Left hindlimb (tissue), 1 donor: ENCODE measurements at places on chromosomes 11 and 22.

GRCh38 chr11:12706545-12707499 is 32.6 kb downstream of the TEAD1 start:
- no peak for DNase-seq

DNA sequence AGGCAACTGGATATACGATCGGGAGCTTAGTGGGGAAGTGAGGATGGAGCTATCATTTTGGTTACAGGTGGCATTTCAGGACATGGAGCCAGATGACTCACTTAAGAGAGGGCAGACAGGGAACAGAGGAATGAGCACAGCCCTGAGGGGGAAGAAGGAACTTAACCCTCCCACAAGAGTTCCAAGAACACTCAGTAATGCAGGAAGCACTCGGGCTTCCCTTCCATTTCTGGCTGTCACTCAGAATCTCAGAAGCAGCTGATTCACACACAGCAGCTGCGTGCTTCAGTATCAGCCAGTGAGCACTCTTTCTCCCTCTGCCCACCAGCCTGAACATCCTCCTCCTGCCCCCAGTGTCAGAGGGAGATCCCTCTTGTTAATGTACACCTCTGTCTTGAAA is 34.8 kb downstream of the EFCAB6 start:
- DNase-seq = no peak

GRCh38 chr11:2569321-2569721 is 124.5 kb downstream of the KCNQ1 start:
- peak; percentile 27 for DNase-seq

- no peak for DNase-seq
Observed at GRCh38 chr11:119175493-119176077, 7.1 kb downstream of the NLRX1 start.

DNA sequence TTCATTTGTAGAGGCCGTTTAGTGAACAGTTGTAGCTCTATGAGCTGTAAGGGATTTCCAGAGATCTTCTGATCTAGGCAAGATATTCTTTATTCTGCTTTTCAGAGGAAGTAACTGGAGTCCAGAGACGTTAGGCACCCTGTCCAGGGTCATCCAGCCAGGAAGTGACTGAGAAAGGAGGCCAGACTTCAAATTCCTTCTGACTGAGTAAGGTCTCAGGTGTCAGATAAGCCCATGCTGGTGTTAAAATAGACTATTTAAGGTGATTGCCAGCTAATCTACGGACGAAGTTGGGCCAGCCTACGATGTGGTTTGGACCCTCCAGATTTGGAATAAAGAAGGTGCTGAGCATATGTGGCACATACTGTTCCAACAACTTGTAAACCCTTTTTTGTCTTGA is 54.6 kb downstream of the GRIK4 start:
- DNase-seq = no peak

GRCh38 chr22:35477911-35478582 is 62.6 kb upstream of the RASD2 start:
- no peak for DNase-seq

- DNase-seq = no peak
Observed at GRCh38 chr11:91396236-91397133, 828.1 kb upstream of the FAT3 start.

GRCh38 chr11:45685964-45686537 is 20.6 kb upstream of the CHST1 start:
- DNase-seq = no peak

- DNase-seq = no peak
Observed at GRCh38 chr22:21635771-21636510, 3.4 kb downstream of the CCDC116 start.

GRCh38 chr11:78810559-78811009 is 235.9 kb upstream of the NARS2 start:
- no peak for DNase-seq

DNA sequence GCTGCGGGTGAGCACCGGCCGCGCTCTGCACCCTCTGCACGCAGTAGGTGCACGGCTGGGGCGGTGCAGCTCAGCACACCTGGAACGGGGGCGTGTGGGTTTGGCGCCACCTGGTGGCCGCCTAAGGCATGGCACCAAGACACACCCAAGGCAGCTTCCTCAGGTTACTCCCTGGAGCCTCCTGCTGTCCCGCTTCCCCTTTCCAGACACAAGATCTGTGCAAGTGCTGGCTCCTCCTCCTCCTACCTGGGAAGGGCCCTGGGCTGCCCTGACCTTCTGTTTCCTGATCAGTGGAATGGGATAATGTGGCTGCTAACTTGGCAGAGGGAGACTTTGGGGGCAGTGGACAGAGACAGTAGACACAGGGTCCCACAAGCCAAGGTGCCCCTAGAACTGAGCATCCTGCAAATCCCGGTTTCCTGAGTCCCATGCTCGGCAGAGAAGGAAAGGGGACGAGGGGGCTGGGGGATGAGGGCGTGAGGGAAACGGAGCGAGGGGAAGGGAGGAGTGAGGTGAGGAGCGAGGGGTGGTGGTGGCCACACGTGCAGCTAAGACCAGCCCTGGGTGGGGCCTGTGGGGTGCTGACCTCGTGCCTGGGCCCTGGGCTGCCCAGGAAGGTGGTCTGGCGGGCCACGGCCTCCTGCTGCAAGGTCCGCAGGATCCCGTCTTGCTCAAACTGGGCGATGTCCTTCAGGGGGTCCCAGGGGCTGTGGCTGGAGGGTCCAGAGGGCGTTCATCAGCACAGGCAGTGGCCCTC is 34.8 kb upstream of the CARS1 start:
- DNase-seq = peak; percentile 69

GRCh38 chr22:39493759-39494158 is 8.3 kb upstream of the MIEF1 start:
- no peak for DNase-seq

DNA sequence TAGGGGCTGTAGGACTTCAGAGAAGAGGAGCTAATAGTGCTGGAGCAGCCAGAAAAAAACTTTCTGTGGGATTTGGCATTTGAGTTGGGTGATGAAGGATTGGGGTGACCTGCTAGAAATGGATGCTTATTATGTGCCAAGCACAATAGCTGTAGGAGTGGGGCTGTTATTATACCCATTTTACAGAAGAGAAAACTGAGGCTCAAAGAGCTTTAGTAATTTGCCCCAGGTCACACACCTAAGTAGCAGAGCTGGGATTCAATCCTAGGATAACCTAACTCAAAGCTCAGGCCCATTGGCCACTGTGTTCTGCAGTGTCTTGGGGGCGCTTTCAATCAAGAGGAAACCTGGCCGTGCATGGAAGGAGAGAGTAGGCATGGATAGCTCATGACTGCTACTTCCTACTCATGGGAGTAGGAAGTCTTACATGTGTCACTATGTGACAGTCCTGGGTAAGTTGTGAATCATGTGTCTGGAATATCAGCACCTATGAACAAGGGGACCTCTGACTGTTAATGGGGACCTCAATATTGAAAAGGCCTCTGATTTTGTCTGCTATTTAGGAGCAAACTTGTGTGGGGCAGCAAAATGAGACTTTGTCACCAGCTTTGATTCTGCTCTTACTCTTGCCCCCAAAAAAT is 6.1 kb upstream of the ELF5 start:
- no peak for DNase-seq

- DNase-seq = no peak
Observed at GRCh38 chr22:25410849-25411248, 153.6 kb upstream of the GRK3 start.

DNA sequence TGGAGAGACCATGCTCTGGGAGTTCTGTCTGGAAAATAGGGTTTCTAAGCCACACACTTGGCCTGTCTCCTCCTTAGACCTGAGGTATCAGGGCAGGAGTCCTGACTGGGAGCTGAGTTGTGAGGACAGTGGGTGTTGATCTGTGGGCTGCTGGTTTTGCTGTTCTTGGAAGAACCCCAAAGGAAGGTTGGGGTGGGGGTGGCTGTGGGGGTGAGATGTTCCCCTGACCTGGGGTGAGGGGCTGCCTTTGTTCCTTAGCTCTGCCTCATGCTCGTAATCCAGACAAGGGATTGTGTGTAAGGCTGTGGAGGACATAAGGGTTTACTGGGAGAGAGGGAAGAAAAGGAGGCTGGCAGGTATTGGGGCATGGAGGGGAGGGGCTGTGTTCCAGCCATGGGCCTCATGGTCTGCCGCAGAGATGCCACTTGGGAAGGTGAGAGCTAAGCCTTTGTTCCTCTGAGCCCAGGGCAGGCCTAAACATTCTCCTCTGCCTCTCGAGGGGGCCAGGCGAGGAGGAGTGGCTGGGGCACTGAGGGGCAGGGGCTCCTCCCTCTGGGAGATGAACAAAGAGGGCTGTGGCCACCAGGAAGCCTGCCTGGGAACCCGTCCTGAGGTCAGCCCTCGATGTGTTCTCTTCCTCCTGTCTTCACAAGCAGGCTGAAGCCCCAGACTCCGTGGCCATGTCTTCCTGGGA is 4.4 kb downstream of the OTOG start:
- no peak for DNase-seq

DNA sequence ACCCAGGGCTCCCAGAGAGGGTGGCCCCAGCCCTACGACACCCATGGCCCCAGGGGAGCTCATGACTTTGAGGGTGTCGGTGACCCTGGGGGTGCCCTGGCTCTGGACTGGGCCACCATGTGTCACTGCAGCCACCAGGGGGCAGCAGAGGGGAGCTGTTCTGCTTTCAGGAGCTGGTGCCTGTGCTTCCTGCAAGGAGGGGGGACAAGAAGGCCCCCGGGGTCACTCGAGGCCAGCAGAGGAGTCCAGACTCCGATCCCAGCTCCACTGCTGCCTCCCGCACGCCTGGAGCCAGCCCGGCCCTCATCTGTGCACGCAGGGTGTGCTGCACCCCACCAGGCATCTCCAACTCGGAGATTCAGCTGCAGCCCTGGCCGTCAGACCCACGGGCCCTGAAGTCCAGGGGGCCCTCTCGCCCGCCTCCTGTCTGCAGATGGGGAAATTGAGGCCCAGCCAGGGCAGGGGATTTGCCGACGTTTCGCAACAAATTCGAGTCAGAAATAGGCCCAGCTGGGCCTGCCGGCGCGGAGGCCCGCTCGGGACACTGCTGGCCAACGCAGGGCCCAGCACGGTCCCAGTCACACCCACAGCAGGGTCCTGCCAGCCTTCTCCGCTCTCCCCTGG is 29.5 kb upstream of the WNT7B start:
- peak; percentile 91 for DNase-seq

- no peak for DNase-seq
Observed at GRCh38 chr11:1522081-1522424, 35.5 kb upstream of the MOB2 start.

- no peak for DNase-seq
Observed at GRCh38 chr11:125343718-125344131, 152.3 kb downstream of the FEZ1 start.

- DNase-seq = no peak
Observed at GRCh38 chr11:47889714-47890441, 41.7 kb upstream of the NUP160 start.

GRCh38 chr11:86469491-86470388 is 95.1 kb downstream of the CCDC81 start:
- no peak for DNase-seq

GRCh38 chr22:47089796-47090460 is 327.5 kb downstream of the TBC1D22A start:
- DNase-seq = no peak

DNA sequence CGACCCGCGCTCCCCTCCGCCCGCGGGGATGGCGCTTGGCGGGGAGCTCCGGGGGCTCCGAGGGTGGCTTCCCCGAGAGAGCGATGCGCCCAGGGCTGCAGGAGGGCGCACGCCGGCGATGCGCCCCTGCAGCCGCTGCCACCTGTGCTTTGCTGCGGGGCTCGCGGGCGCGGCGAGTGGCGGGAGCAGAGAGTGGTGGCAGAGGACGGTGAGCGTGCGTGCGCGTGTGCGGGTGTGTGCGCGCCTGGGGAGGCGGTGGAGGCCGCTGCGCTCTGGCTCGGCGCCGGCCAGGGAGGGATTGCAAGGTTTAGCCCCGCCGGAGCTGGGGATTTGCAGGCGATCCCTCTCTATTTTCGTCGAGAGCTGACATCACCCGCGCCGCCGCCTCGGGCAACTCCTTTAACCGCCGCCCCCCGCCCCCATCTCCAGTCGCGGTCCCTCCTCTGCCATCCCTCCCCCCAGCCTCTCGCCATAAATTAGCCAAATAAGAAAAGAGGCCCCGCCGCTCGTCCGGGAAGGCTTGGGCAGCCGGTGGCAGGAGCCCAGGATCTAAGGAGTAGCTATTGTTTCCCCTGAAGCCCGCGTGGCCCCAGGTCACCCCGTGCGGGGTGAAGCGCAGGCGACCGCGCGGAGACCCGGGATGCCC is at the start of gene SLC1A2:
Gene SLC1A2 (minus strand): TSS at position 375 of the 646 bp plus-strand sequence. CDS start 592 bp downstream, outside the sequence.
- peak; percentile 67 for DNase-seq

DNA sequence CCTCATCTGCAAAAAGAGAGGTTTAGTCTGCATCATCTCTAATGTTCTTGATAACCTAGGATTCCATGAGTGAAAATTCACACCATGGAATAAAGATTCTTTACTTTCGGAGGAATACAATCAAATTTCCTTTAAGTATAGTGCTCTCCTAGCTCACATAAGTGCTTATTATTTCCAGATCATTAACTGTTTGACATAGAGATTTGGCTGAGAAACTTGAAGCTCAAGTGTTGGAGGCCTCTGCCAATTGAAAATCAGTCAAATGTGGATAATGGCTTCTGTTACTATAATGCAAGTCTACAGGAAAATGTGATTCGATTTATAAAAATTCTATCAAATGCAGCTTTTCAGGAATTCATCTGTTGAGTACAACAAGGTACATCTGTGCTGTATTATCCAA is 144.6 kb downstream of the KIF18A start:
- DNase-seq = no peak

GRCh38 chr22:10780281-10780680 is 4747.7 kb upstream of the OR11H1 start:
- no peak for DNase-seq

- no peak for DNase-seq
Observed at GRCh38 chr22:44456661-44457412, 41.2 kb downstream of the RTL6 start.

DNA sequence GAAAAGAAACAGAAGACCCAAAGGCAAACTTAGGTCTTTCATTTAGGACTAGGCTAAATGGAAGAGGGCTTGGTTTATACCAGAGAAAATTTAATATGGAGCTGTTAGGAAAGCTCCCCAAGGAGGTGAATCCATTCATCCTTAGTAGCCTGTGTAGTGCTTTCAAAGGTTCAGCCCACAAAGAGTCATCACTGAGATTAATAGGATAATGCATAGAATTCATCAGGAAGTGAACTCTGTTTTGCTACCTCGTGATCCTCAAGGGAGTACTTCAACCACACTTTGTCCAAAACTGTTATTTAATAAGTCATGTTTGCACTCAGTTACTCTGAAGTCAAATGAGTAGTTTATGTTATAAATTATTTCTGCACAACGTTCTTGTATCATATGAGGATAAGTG is 43.3 kb upstream of the MMP7 start:
- no peak for DNase-seq

DNA sequence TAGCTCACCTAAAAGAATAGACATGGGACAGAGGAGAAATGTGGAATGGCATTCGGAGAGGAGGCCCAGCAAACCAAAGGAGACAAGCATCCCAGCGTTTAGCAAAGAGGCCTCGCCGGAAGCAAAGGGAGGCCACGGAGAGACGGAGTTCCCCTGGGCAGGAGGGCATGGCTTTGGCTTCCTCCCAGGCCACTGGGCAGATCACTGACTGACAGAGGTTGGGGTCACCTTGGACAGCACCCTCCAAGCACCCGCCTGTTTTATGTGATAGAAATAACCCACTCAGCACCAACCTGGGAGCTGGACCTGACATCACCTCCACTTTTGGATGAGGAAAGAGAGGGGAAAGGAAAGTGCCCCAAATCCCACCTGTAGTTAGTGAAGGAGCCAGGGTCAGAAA is 434.1 kb downstream of the BRD1 start:
- DNase-seq = no peak
